ENCODE measurements at places on chromosomes 12 and 14.

DNA sequence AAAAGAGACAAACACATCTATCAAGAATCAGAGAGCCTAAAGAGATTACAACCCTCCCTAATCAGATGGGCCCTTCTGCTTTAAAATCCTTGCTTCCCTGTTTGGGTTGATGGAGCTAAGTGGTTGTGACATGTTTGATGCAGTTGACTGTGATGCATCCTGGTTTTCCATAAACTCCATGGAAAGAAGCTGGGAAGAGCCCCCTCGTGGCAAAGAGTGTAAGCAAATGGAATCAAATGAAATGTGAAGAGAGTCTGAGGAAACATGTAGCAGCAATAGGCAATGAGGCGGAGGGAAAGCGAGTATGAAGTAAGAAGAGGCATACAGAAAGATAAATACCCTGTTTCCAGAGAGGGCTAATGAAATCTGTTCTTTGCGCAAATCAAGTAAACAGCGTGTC lies 70.4 kb upstream of the SLCO1C1 start:
- DNase-seq, result peak; percentile 56

DNA sequence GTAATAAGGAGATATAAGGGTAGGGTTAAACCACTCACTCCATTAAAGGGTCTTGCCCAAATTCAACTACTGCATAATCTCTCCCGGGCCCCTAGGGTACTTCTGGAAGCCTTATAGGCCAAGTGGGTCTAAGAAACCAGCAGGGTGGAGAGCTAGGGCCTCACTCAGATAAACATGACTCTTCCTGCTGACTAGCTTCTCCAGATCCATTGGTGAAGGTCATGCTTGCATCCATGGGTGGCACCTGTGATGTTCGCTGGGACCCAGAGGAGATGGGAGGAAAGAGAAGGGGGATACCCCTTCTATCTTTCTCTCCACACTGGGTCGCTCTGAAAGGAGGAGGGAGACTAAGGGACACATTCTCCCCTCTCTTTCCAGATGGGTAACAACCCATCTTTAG lies 36.1 kb upstream of the HIGD1C start:
- no peak for DNase-seq

DNA sequence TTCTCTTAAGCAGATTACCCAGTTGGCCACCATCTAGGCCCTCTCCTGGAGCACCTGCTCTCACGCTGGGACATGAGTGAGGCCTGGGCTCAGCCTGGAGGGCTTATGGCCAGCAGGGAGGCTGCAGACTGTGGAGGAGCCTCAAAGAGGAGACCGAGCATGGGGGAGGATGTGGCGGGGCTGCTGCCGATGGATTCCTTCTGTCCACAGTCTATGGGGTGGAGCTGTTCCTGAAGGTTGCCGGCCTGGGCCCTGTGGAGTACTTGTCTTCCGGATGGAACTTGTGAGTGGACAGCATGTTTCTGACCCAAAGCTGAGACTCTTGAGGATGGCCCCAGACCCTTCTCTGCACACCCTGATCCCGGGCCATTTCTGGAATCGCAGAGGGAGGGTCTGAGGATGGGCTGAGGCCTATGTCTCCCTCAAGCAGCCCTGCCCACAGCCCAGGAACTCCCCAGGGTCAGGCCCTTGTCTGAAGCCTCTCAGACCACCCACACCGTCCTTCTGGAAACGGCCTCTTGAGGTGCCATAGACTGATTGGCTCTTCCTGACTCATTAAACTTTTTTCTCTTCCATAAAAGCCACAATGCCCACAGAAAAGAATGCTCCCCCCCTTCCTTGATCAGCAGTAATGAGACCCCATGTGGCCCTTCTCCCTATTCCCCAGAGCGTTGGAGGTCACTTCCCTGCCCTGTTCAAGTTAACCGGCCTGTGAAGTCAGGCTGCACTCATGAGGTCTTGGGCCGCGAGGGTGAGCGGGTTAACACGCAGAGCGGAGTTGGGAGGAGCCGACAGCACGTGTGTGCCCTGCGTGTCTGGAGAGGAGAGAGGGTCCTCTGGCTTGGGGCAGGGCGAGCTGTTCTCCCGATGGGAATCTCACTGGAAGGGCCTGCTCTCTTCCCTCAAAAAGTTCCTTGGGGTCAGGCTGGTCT lies 49.0 kb downstream of the SLC8B1 start:
- DNase-seq, result no peak

- DNase-seq, result no peak
These were observed 903.2 kb downstream of the AACS start for GRCh38 chr12:125968413-125968812.

GRCh38 chr12:89494411-89495231 lies 30.0 kb downstream of the GALNT4 start:
- no peak for DNase-seq

DNA sequence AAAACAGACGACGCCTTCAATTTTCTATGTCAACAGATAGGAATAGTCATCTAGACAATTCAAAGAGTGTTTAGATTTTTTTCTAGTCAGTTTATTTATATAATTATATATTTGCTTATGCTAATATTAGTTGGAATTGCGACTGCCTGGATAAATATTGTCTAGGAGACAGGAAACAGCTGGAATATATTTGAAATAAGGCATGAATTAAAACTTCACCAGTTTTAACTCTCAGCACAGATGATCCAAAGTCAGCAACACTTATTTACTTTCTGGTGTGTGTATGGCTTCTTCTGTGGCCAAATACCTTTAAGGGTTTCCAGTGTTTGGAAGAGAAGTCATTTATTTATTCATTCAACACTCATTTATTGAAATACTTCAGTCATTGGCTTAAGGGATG lies 1215.4 kb upstream of the USP15 start:
- DNase-seq, result no peak

- no peak for DNase-seq
These were observed 4.4 kb downstream of the SERPINA11 start for GRCh38 chr14:94448071-94448808.

GRCh38 chr14:49962621-49963020 lies 69.7 kb downstream of the ARF6 start:
- DNase-seq, result no peak

DNA sequence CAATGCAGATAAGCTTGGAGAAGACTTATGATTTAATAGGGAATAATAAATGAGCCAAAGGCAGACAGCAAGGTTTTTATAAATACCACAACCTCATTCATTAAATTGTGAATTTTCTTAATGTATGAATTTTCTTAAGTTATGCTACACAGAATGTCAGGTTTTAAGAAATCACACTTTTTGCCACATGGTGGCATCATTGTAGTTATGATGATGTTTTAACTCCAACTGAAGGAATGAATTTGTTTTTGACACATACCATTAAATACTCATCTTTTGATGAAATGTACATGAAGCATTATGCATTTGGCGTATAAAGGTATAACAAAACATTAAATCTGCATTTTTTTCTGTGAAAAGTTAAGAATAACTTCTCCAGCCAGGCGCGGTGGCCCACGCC lies 524.1 kb upstream of the FBXO33 start:
- peak; percentile 65 for DNase-seq

GRCh38 chr12:111041091-111041490 lies 120.7 kb upstream of the MYL2 start:
- no peak for DNase-seq

GRCh38 chr12:24697295-24697694 lies 251.6 kb downstream of the BCAT1 start:
- no peak for DNase-seq

DNA sequence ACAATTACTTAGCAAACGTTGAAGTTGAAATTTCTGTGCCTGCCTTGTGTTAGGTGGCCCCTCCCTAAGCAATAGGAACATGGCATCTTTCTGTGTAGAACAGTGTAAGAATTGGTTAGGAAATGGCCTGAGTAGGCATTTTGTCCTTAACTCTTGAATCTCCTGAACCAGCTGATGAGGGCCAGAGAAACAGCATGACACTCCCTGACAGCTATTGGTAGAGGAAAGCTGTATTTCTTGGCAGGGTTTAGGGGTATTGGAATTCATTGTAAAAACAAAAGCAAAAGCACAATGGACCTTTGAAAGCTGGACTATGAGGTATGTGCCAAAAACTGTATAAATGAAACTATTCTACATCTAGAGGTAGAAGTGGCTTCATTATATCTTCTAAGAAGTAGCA lies 40.6 kb upstream of the LRTM2 start:
- DNase-seq, result no peak

GRCh38 chr12:120290609-120291305 lies 946 bp downstream of the RNU4-2 start:
- no peak for DNase-seq

- peak; percentile 13 for DNase-seq
These were observed 20.1 kb downstream of the TSPAN9 start for GRCh38 chr12:3097186-3097804.

DNA sequence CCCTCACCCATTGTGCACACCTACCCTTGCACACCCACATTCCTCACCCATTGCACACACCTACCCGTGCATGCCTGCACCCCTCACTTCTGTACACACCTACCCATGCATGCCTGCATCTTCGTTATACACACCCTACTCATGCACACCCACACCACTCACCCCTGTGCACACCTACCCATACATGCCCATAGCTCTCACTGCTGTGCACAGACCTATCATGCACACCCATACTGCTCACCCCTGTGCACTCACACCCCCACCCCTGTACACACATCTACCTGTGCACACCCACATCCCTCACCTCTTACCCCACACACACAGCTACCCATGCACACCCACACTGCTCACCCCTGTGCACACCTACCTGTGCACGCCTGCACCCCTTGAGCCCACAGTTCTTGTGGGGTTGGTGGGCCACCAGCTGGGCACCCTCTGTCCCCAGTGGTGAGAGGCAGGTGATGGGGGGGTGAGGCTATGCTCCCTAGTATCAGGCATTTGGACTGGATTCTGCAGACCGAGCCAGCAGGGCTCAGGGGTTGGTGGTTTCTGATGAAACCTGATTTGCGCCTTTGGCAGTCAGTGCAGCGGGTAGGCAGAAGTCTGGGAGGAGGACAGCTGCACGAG lies 15.6 kb downstream of the CEP170B start:
- DNase-seq, result no peak

DNA sequence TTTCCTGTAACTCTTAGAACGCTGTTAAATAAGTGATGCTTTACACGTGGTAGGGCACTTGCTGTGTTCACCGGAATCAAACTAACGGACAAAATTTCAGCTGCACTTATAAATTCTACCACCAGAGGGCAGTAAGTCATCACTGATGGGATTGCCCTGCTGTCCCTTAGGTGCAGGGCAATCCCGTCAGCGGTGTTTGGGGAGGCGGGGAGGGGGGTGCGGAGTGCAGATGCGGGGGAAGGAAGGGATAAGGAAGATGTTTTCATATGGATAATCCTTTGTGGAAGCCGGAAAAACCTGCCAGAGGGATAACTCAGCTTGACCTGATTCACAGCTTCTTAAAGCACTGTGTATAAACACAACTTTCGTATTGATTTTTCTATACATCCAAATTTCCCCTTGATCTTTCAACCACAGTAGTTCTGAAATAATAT lies 21.7 kb upstream of the SLC10A1 start:
- peak; percentile 85 for DNase-seq

- no peak for DNase-seq
These were observed 1.1 kb downstream of the TEX22 start for GRCh38 chr14:105399466-105399775.

- DNase-seq, result no peak
These were observed 21.4 kb upstream of the ATP2B1 start for GRCh38 chr12:89729946-89730459.

- DNase-seq, result no peak
These were observed 12.2 kb downstream of the FOS start for GRCh38 chr14:75290851-75291250.

DNA sequence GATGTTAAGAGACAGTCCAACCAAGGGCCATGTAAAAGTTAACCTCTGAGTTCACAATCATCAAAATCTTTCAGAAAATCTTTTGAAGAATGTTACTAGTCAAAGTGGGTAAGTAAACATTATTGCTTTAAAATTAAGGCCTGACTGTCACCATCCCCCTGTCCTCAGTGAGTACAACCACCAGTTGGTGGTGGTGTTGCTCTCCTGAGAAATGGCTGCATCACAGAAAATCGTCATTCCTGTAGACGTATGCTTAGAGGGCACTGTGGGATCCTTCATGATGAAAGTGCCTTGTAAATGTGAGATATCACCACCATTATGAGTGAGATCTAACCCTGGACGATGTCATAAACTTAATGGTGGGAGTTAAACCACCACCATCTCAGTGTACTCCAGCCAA lies 451.2 kb downstream of the RPS29 start:
- DNase-seq, result peak; percentile 20

DNA sequence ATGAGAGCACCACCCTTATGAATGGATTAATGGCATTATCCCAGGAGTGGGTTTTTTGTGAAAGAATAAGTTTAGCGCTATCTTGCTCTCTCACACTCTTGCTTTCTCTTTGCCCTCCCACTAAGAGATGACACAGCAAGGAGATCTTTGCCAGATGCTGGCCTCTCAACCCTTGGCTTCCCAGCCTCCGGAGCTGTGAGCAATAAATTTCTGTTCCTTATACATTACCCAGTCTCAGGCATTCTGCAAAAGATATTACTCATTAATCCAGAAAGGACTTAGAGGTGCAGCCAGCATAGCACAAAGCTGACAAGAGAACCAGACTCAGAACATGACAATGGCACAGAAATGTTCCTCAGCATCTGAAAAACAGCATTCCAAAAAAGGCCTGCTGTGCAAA lies 190.6 kb downstream of the ITPR2 start:
- no peak for DNase-seq

- no peak for DNase-seq
These were observed 96.5 kb downstream of the KCNA5 start for GRCh38 chr12:5140190-5140589.

DNA sequence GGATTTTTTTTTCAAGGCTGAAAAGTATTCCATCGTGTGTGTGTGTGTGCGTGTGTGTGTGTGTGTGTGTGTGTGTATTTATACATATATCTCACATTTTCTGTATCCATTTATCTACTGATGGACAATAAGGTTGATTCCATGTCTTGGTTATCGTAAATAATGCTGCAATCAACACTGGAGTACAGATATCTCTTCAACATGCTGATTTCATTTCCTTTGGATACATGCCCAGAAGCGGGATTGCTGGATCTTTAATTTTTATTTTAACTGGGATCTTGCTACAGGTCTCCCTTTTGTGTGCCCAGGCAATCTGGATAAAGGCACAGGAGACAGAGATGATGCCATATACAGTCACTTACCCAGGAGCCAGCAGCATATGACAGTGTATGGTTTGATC lies 338.1 kb downstream of the SOX5 start:
- no peak for DNase-seq

DNA sequence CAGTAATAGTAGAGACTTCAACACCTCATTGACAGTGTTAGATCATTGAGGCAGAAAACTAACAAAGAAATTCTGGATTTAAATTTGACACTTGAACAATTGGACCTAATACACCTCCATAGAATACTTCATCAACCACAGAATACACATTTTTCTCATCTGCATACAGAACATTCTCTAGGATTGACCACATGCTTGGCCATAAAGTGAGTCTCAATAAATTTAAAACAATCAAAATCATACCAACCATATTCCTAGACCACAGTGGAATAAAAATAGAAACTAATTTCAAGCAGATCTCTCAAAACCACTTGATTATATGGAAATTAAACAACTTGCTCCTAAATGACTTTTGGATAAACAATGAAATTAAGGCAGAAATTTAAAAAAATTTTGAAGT lies 82.3 kb downstream of the SLC38A4 start:
- DNase-seq, result no peak

GRCh38 chr14:69855180-69855832 lies 23.9 kb upstream of the SMOC1 start:
- no peak for DNase-seq
